Urothelium cell line (cell line): ENCODE measurements at places on chromosomes 2 and 18.

GRCh38 chr2:121135168-121135853 is 149.7 kb downstream of the TFCP2L1 start:
- DNase-seq = no peak

DNA sequence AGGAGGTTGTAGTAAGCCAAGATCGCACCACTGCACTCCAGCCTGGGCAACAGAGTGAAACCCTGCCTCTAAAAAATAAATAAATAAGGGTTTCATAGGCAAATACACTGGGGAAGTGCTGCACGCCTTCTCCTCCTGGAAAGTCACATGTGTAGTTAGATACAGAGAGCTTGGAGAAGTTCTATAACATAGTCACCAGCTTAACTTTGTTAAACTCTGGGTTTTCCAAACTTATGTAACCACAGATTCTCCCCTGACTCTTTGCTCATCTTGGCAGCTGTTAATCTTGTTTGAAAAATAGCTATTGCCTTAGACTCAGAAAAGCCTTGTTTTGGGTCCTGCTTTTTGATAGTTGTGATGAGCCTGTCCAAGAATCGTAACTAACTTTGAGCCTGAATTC is 25.2 kb downstream of the KIAA2012 start:
- no peak for DNase-seq

- DNase-seq = no peak
Measured at GRCh38 chr2:54468673-54469072, 12.5 kb downstream of the SPTBN1 start.

- no peak for DNase-seq
Measured at GRCh38 chr18:77118256-77119090, 14.1 kb downstream of the MBP start.

GRCh38 chr2:219455581-219455980 is 20.9 kb downstream of the SPEG start:
- DNase-seq = no peak

DNA sequence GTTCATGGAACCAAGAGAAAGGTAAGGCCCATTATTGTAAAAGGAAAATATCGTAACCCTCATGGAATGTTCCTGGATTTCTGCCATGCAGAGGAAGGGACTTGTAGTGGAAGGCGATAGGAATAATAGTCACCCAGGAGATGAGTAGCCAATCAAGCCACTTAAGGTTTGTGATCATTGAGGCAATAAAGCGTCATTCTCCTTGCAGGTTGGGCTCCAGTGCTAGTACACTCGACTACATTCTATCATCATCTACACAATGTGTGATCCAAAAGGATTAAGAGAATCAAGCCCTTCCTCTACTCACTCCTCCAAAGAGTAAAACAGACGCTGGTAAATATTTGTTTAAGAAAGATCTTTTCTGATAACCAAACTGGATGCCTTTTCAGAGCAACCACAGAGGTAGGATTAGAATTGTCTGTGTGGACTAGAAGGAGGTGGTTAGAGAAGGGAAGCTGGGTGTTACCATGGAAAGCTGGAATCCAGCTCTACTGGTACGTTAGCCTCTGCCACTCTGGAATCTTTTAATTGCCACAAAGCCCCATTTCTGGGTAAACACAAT is 245.7 kb downstream of the IKZF2 start:
- peak; percentile 40 for DNase-seq

DNA sequence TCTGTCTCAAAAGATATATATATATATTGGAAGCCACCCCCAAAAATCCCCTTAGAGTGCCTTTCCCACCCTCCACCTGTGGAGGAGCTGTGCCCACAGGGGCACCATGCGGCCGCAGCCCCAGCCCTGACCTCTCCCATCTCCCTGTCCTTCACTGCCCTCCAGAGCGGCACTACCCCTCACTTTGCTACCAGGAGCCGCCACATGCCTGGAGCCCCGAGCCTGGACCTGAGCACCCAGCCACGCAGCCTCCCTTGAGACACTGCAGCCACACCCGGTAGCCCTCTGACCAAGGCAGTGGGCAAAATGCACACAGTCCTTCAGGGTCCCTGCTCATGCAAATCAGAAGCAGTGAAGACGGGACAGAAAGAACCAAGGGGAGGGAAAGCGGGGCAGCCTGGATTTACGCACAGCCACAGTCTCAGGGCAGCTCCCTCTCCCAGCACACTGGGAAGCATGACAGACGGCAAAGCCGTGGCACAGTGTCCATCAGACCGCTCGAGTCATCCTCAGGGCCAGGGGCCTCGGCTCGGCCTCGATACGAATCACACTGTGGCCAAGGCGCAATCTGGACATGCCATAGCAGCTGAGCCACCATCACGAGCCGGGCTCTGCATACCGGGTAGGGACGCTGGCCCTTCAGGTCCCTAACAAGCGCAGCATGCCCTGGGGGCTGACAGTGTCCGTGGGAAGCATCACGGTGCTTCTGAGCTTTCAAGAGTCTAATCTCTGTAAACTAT is 10.1 kb downstream of the HDAC4 start:
- no peak for DNase-seq

- no peak for DNase-seq
Measured at GRCh38 chr2:30865892-30866681, 58.8 kb upstream of the CAPN13 start.

- no peak for DNase-seq
Measured at GRCh38 chr2:137187216-137187615, 421.9 kb downstream of the THSD7B start.

DNA sequence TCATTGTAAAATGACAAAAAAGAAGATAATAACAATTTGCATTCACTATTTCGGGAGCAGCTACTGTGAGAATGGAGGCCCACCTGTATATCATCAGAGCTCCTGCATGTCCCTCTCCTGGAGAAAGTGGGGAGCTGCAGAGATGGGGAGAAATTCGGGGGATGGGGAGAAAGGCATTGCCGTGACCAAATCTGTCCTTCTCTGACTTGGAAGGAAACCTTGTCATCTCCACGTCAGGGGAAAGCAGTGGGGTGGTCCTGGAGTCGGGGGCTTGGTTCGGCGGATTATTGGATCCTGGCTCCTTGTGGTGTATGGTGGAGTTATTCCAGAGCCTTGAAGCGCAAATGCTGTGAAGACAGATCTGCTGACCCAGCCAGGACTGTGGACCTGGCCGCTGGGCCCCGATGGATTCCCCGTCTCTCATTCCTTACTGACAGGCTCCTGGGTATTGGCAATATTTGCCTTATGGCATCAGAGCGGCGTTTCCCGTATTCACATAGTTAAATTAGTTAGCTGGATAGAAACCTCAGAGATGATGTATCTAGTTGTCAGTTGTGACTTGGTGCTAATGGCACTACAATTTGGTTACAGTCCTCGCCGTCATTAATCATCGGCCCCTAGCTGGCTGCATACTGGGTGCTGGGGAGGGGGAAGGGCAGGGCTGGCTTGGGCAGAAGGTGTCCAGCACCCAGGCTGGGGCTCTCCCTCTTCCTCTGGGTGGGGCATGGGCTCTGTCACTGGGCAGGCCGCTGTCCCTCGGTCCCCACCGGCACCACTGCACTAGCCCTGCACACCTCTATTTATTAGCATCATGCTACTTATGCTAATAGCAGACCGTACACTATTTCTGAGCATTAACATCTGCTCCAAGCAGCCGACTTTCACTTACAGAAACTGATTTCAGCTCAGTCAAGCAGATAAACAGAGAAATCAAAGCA is 31.7 kb downstream of the CELF4 start:
- DNase-seq = peak; percentile 9

DNA sequence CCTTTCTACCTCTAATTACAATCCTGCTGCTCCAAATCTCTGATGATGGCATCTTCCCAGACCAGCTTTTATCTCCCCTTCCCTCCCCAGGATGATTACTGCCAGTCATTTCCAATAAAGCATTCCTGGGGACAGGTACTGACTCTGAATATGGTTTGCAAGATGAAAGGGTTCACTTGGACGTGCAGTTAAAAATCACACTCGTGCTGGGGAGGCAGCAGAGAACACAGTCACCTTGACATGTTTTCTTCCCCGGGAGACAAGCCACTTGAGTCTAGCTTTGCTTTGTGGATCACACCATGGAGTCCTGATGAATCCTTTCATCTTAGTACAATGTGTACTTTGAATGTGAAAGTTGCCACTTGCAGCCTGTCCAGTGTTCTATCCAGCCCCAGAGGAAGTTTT is 175.0 kb downstream of the ALPK2 start:
- DNase-seq = no peak

- DNase-seq = peak; percentile 18
Measured at GRCh38 chr2:201854841-201855240, 48.5 kb downstream of the CDK15 start.
